ENCODE measurements at places on chromosomes 7 and 10.

- DNase-seq = peak; percentile 17
Observed at GRCh38 chr7:23938937-23939552, 229.0 kb downstream of the STK31 start.

GRCh38 chr10:63114031-63114814 is 18.9 kb upstream of the NRBF2 start:
- DNase-seq = no peak

DNA sequence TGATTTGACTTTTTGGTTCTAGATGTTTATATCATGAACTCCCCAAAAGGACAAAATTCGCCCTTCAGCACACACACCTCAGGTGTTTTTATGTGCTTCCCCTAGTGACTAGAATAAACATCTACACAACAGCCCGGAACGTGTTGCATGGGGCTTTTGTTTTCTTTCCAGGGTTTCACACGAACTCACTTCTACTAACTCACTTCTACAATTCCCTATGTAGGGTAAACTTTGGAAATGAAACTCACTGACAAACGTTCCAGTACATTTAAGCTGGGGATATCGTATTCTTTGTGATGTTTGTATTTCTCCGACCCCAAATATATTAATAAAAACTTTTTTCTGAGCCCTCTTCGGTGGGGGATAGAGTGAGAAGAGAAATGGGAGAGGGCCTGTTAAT is 1.4 kb downstream of the TRA2A start:
- DNase-seq = no peak

- no peak for DNase-seq
Observed at GRCh38 chr7:129523924-129524323, 21.6 kb downstream of the SMKR1 start.

DNA sequence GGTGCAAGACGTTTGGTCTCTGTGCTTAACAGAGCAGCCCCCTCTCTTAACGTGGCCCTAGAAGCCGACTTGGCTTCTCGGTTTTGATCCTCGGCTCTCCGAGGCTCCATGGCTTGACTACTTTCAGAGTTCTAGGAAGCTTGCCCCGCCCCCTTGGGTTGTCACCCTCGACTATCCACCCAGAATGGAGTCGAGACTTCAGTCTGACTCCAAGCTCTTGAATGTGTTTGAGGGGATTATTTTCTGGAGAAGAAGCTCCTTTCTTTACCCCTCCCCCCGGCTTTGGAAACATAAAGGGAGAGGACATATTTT is 448 bp downstream of the SEC24C start:
- DNase-seq = peak; percentile 46

DNA sequence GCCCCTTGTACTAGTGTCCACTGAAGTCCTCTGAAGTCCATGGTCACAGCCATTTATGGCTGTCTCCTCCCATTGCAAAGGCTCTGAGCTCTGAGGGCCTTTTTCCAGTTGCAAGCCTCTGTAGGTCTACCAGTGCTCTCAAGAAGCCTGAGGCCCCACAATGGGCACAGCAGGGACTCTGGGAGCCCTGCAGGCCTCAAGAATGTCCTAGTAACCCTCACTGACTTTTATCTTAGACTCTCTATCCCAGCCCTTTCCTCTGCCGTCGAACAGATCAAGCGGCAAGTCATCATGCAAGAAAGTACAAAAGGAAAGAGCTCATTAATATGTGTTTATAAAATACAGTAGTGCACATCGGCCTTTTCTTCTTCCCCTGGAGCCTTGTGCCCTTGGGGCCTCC is 23.4 kb downstream of the VWA2 start:
- no peak for DNase-seq

DNA sequence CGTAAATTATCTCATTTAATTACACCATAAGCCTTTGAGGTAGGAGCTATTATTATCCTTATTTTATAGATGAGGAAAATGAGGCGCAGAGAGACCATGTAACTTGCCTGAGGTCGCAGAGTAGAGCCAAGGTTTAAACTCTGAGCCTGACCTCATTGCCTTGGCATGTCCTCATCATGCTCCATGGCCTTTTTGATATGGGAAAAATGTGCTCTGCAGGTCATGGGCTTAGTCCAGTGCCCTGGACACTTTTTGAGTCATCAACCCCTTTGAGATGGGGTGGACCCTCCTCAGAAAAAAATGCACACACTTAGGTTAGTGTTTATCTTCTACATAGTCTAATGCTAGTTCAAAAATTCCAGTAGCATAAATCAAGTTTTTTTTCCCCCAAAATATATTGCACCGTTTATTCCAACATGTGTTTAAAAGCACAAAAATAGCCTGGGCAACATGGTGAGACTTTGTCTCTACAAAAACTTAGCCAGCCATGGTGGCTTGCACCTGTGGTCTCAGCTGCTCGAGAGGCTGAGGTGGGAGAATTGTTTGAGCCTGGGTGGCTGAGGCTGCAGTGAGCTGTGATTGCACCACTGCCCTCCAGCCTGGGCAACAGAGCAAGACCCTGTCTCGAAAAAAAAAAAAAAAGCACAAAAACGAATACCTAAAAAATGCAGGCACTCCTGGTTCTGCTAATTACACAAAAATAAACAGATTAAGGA is 28.6 kb upstream of the TMEM178B start:
- no peak for DNase-seq

DNA sequence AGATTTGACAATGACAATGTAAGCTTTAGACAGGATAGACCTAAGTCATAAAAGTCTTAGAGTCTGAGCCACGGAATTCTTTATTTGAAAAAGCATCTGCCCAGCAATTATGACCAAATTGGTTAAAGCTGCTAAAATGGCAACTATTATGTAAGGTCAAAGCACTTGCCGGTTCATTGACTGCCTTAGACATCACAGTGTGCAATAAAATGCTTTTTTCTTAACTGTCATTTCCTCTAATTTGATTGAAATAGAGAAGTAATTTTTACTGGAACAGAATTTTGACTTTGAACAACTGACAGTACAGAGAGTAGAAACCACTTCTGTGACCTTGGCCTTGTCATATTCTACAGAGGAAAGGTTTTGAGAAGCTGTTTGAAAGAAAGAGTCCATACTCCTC is 142.9 kb downstream of the THSD7A start:
- no peak for DNase-seq

- no peak for DNase-seq
Observed at GRCh38 chr7:1369916-1370657, 89.2 kb downstream of the MICALL2 start.
